ENCODE measurements at places on chromosomes 11 and 22.

GRCh38 chr11:97965849-97966646 lies 1054.7 kb upstream of the CNTN5 start:
- no peak for DNase-seq

DNA sequence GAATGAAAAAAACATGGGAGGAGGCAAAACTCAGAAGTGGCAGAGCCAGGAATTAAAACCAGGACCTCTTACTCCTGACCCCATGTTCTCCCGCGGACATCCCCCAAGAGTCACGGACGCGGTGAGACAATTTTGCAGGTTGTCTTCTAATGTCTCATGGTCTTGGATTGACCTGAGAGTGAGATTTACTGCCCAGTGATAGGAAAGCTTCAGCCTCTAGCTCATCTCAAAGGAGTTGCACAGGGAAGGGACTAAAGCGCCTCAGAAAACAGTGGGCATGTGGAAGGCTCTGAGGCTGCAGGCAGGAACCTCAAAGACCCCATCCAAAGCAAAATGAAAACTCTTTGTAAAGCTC lies 197.4 kb downstream of the ADAMTS15 start:
- no peak for DNase-seq

DNA sequence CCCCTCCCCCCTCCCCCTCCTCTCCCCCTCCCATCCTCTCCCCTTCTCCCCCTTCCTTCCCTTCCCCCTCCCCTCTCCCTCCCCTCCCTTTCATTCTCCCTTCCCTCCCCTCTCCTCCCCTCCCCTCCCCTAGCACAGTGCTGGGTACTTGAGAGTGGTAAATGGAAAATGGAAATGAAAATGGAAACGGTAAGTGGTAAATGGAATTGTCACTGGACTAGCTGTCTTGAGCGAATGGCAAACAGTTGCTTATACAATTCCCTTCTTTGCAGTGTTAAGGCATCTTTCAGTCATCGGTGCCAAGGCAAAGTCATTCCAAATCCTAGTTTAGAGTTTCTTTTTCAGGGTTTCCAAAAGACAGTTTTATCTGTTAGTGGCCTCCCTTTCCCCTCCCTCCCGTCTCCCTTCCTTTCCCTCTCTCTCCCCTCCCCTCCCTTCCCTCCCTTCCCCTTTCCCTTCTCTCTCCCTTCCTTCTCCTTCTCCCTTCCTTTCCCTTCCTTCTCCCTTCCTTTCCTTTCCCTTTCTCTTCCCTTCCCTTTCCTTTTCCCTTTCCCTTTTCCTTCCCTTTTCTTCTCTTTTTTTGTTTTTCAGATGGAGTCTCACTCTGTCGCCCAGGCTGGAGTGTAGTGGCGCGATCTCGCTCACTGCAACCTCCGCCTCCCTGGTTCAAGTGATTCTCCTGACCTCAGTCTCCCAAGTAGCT lies 47.3 kb downstream of the GRAMD1B start:
- DNase-seq = no peak

DNA sequence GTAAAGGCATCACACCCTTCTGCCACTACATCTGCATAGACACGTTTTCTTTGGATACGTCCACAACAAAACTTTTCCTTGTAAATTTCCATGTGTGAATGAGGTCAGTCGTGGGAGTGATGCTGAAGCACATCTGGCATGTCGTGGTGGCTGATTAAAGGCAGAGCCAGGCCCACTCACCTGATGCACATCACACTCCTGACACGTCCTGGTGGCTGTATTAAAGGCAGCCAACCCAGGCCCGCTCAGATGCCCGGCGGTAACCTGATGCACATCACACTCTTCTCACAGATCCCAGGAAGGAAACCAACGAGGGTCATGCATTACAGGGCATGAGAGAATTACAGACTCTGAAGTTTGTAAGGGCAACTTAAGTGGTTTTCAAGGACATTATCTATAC lies 321.6 kb upstream of the B3GAT1 start:
- DNase-seq = no peak
